OCI-M1 (cell line): ENCODE measurements at places on chromosomes 12 and 14.

DNA sequence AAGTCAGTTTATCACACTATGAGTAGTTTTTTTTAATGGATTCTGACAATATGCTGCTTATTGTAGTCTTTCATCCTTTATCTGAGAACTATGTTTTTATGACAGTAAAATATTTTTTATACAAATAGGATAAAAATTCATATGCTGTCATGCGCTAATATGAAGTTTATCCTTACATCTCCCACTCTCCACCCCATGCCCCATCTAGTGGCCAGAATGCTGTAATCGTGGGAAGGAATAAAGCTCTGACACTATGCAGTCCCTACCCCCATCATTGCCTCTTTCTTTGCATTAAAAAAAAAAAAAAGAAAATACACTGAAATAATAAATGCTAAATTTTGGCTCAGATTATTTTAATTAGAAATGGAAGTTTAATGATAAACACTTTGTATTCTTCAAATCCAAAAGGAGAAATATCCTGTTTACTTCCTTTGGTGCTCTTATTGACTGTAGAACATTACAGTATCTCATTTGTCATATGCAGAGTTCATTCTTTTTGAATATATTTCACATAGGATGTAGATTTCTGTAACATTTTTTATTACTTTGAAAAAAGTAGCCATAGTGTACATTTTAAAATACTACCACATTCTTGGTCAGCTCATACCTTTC is 145.9 kb upstream of the SLCO1C1 start:
- DNase-seq: peak; percentile 62

GRCh38 chr14:21476523-21476924 is 235 bp downstream of the RAB2B start:
- no peak for DNase-seq

DNA sequence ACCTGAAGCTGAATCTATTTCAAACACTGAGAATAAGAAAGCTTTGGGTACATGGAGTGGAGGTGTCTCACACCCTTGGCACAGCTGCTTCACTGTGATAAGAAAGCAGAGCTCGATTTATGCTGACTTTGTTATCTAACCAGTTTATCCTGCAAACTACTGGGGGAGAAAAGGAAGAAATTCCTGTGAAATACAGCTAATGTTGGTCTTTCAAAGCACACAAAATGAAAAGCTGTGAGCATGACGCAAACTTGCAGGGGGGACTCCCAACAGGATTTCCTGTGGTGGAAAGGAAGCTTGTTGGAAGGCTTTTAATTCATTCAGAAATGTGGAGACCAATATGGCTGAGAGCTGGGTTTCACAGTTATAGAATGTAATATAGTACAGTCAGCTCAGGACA is 53.4 kb downstream of the SRGAP1 start:
- peak; percentile 66 for DNase-seq

DNA sequence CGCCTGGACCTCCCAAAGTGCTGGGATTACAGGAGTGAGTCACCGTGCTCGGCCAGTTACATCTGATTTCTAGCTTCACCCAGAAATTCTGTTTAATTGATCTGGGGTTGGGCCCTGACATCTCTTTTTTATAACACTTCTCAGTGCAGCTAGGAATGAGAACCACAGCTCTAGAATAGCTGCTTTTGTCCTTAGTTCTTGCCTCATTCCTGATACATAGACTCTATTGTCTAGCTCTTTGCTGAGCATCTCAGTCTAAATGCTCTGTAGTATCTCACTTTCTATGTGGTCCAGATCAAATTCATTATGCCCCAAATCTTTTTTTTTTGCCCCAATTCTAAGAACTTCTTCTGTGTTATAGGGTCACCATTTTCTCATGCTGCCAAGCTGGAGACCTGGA is 29.9 kb upstream of the FUT8 start:
- no peak for DNase-seq

GRCh38 chr12:48933664-48934311 is 8.5 kb upstream of the FKBP11 start:
- DNase-seq: no peak

- DNase-seq: no peak
Observed at GRCh38 chr12:92413286-92413685, 267.6 kb upstream of the BTG1 start.

- no peak for DNase-seq
Observed at GRCh38 chr14:42626986-42627385, 1020.3 kb downstream of the LRFN5 start.

DNA sequence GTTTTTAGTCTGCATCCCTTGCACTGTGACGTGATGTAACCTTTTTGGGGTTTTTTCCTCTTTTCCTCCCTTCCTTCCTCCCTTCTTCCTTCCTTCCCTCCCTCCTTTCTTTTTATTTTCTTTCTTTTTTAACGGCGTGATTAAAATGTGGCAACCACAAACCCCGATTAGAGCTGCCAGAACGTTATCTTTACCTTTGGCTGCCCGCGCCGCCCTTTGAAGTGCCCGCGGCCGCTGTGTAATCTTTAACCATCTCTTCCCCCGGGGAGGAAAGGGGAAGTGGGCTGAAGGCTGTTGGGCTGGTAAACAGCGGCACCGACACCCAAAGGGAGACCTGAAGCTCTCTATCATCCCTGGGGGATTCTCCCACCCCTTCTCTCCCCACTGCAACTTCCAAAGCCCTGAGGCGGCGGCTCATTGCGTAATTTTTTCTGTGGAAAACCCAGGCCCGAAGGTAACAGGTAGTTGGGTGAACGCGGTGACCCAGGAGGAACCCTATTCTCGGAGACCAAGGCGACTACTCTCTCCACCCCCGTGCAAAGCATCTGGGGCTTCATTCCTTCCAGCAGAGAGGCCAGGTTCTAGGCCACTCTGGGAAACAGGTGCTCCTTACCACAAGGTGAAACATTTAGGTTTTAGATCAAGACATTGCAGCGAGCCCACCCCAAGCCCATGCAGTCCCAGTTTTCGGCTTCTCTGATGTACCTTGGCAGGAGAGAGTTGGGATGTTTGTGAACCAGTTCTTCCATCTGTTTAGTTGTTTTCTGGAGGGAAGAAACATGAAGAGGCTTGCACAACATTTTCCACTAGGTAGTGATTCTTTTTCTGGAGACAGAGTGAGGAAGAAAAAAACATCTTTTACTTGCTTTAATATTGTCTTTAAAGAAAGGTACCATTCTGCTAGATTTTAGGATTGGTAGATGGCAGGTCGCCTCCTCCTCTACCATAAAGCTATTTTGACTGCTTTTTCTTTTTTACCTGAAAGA is 1.5 kb downstream of the LGR5 start:
- DNase-seq: peak; percentile 89

GRCh38 chr12:117036046-117036445 is 63.2 kb downstream of the TESC start:
- DNase-seq: no peak

DNA sequence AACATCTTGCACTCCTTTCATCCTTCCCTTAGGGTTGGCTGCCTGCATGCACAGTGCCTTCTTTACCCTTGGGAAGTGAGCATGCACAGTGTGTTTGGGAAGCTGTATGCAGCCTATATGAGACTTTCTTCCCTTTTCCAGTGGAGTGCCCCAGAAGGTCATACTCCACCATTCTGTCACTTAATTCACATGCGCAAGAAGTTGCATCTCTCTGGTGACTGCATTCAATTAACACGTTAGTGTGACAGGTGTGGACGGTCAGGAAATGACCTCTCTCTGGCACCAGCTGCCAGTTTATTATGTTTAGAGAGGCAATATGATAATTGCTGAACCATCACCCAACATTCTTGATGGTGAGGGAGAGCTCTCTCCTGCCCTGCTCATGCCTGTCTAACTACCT is 770.0 kb downstream of the FLRT2 start:
- no peak for DNase-seq

DNA sequence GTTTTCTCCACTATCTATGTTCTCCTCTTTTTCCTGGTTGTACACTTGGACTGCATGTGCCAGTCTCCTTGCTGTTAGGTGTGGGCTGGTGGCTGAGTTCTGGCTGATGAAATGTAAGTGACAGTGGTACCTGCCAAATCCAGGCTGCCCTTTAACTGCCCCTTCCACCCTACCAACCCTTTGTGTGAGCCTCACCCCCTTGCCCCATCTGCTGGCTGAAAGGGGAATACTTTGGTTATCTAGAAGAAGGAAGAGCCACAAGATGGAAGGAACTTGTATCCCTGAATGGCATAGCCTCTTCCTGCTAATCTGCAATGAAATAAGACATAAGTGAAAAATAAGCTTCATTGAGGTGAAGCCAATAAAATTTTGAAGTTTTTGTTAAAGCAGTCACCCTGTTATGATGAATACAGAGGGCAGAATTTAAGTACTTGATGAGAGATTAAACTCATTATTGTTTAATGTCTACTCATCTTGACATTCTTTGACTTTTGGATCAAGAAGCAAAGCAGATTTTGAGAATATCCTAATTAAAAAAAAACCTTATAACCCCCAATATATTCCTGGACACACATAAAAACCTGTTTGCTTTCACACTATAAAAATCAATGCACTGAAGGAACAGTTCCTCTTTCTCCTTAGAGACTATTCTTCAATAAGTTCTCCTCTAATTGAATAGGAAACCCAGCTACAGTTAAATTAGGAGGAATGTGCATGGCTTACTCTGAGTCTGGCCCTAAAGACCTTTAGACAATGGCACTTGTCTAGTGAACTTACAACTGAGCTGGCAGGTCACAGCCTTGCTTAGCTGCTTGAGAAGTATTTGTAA is 262.6 kb upstream of the BTG1 start:
- DNase-seq: peak; percentile 83

DNA sequence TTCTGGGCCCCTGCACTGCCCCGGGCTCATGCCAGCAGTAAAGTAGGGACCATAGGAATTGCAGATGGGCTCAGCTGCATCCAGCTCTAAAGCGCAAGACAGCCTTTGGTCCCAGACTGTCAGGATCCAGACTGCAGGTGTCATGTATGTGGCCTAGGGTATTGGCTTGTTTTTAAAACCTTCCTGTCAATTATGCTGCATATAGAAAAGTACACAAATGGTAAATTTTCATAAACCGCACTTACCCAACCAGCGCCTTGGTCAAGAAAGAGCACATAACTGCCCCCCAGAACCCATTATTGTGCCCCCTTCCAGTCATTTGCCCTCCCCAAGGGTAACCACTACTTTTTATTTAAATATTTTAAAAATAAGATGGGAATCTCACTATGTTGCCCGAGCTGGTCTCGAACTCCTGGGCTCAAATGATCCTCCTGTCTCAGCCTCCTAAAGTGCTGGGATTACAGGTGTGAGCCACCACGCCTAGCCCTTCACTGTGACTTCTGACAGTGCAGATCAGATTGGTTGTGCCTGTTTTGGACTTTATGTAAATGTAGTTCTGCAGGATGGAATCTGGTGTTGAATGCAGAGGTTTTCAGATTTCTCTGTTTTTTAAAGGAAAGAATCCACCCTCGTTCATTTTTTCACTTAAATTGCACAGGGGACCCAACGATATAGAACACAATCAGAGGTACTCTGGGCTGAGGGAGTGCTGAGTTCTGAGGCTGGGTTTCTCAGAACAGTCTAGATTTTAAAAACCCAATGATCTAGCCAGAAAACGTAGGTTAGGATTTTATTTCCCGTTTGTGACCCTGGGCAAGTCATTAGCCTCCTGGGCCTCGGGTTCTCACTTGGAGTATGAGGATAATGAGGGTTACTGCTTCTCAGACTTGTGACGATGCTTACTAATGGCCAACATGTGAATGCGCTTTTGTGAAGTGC is 6.7 kb downstream of the NR4A1 start:
- DNase-seq: no peak

GRCh38 chr14:100025111-100025510 is 40.1 kb upstream of the EVL start:
- DNase-seq: peak; percentile 75

- DNase-seq: no peak
Observed at GRCh38 chr14:20438664-20439063, 2.7 kb upstream of the KLHL33 start.

- DNase-seq: no peak
Observed at GRCh38 chr14:79016828-79017505, 846.8 kb downstream of the NRXN3 start.

DNA sequence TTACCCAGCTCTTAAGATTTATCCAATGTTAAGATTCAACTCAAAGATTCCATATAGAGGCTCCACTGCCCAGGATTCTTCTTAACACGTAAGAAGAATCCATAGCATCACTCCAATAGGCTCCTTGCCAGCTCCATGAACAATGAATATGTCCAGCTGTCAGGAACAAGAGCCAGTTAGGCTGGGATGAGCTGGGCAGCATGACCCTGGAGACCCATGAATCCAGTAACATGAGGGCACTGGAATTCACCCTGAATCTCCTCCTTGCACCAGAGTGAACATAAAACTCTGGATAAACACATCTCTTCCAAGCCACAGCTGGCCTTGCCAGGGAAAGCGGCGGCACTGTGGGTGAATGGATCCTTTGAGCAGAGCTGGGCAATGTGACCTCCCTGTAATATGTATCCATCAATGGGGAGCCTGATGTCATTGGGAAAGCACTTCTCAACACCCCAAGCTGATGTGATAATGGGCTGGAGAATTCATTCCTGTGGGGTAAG is 24.4 kb upstream of the TC2N start:
- no peak for DNase-seq

GRCh38 chr14:51283402-51284085 is 43.5 kb downstream of the TMX1 start:
- peak; percentile 47 for DNase-seq

DNA sequence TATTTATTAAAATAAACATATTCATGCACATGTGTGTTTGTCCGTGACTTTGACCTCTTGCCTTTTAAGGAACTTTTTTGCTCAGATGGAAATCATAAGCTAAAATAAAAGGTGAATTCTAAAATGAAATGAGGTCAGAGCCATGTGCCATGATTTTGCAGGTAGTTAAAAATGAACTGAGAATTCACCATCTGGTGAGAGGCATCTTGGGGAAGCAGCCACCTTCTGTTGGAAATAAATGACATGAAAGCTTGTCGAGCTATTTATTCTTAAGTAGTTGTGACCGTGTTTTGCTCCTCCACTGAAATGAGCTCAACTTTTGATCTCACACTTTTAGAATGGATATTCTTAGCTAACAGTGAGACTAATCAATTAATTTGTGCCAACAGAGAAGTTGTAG is 56.8 kb upstream of the CNOT2 start:
- no peak for DNase-seq

DNA sequence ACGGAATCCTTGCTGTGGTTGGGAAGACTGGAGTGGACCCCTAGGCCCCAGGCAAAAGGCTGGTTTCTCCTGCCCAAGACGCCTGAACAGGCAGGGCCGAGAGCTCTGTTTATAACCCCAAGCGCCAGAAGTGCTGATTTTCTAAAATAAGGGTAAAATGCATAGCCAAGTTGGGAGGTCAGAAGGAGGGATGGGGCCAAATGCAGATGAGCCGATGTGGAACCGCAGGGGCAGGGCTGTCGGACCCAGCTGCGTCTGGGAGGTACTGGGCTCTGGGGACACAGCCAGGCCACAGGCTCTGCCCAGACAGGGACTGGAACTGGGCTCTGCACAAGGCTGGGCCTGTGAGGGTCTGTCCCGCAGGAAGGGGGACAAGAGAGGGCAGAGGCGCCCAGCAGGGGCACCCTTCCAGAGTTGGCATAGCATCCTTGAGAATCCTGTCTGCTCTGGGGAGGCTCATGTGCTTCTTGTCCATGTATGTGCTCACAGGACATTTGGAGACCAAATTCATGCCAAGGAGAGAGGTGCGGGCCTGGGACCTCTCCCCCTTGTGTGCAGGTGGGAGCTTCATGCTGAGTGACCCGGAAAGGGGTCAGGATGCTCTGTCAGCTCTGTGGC is 49.1 kb downstream of the JAG2 start:
- DNase-seq: no peak
